Umbilical cord (tissue), 2 donors: ENCODE measurements at places on chromosomes 6 and 20.

DNA sequence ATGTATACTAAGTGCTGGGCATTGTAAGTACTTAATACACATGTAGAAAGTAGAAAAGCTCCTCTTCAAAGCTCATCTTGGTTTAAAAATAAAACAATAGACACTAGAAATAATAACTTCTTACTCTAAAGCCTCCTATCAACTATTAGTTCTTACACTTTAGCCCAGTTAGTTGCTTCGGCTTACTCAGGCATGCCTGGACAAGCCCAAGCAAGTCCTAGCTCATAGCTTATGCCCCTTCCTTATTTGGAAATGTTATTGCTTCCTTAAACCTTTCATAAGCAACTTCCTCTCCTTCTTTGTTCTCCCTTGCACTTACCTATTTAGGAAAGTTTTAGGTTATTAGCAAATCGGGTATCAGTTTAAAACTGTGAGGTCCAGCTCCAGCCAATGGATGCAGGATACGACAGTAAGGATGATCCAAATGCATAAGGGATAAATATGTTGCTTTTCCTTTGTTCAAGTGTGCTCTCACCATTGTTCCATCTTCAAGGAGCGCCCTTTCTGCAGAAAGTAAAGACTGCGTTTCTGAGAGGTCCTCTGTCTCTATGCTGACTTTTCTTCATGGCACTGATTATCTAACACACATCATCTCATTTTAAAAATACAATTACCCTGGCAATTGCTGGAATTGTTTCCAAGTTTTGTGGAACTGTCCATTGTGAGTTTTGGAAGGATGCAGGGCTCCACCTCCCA lies 12.3 kb downstream of the TMEM30A start:
- DNase-seq = no peak

DNA sequence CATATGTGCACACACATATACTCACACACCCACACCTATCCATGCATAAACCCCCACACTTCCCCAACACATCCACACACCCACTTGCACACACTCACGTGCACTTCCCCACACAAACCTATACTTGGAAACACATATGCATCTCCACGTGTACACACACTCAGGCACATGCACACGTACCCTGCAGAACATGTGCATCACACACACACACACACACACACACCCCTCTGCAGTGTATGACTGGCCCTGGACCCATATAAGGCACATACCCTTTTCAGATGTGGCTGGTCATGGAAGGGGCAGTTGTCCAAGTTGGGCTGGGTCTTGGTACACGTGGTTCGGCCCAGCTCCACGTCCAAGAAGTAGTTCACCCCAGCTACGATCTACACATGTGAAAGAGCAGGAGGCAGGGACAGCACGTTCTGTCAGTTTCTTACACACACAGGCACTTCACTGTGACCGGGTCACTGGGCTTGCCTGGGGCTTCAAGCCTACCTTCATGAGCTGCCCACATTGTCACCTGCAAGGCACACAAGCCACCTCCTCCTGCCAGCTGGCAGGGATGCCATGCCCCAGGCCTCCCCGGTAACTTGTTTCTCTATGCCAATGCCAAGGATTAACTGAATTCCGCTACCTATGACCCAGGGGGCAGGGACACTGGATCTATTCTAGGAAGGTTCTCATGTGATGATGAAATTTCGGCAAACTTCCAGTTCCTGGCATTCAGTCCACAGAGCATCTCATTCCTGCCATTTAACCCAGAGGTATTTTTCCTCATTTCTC lies 2.6 kb downstream of the CST3 start:
- DNase-seq = no peak

- DNase-seq = no peak
Observed at GRCh38 chr6:134703206-134703605, 246.7 kb downstream of the ALDH8A1 start.

GRCh38 chr20:48291896-48292295 lies 506.6 kb upstream of the SULF2 start:
- DNase-seq = no peak

GRCh38 chr6:5909721-5910120 lies 97.0 kb downstream of the NRN1 start:
- no peak for DNase-seq

DNA sequence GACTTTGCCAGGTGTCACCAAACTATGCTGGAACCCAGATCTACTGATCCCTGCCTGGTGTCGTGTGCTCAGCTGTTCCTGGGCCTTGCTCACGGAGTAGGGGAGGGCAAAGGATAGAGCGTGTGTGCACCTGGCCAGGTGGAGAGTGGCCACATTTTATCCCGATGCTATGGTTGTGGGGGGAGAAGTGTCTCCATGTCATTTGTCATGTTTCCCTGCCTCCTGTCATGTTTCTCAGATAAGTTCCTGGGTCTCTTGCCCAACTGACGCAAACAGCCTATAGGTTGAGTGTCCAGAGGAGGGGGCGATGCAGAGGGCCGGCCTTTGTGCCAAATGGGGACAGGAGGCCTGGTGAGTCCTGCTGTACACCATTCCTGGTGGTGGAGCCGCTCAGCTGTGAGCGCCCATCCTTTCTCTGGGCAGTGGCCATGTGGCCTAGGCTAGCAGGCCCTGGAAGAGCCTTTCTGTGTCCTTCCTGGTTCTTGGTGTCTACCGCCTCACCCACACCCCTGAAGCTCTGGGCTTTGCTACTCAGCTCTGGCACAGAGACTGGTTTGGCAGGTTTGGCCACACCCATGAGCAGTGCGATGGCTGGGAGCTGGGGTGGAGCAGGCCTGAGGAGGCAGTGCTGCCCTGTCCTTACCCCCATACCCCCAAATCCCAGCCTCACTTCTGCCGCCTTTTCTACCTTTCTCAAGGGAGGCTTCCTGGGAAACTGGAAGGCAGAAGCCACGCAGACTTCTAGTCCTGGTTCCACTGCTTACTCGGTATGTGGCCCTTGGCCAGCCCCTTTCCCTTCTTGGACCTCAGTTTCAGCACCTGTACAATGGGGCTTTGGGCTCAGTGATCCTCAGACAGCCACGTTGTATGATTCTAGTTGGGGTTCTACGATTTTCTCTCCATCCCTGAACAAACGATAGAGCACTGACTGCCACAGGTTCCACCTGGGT lies 32.3 kb upstream of the EPB41L1 start:
- DNase-seq = peak; percentile 38

- no peak for DNase-seq
Observed at GRCh38 chr6:22322103-22323030, 25.5 kb upstream of the PRL start.

GRCh38 chr6:54132587-54132986 lies 21.3 kb downstream of the MLIP start:
- no peak for DNase-seq

DNA sequence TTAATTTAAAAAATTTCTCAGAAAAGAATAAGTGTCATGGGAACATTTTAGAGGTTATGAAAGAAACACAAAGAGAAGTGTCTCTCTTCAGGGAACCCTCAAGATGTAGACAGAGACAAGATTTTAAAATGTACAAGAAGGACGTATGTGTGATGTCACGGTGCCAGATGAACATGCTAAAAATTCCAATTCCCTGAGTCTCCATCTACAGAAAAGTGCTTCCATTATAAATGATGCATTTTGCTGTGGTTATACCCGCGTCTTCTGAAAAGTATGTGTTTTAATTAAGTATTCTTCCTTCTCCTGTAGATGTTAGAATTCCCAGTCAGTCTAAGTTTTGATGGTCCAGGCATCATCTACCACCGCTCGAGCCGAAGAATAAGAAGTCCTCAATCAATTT lies 489.1 kb downstream of the PREX1 start:
- DNase-seq = peak; percentile 50
